ENCODE measurements at places on chromosomes 5 and 9. TPM values are rescaled to one million over a fixed set of nuclear protein-coding genes. Genes with fewer than 3 reads are reported as not detected.
A peak's percentile ranks its signal among the peaks of the same experiment; 100 is the strongest.

GRCh38 chr9:32716955-32717543 is 66.3 kb upstream of the TMEM215 start:
- DNase-seq, result no peak

DNA sequence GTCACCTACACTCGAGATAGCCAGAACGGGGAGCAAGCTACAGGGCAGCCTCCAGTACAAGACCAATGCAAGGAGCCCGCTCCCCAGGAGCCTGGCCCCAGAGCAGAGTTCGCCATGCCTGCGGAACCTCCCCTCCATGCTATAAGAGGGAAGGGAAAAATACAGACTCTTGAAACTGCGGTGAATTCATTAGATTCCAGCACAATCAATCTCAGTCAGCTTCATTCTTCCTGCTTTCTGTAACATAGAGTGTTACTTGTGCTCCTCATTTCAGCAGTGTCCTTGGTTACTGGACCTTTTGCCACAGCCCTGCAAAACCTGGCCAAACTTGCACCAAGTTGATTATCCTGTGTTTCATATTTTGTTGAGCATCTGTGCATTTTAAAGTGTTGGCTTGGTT is 22.2 kb upstream of the CREBRF start:
- no peak for DNase-seq

DNA sequence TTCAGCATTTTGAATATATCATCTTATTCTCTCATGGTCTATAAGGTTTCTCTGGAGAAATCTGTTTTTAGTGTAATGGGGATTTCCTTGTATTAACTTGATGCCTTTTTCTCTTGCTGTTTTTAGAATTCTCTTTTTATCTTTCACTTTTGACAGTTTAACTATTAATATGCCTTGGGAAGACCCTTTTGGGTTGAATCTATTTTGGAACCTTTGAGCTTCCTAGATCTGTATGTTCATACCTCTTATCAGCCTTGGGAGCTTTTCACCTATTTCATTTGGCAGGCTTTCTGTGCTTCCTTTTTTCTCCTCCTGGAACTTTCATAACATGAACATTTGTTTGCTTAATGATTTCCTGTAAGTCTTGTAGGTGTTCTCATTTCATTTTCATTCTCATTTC is 22.2 kb downstream of the RCL1 start:
- no peak for DNase-seq

GRCh38 chr5:78972654-78973428 is 12.3 kb downstream of the ARSB start:
- DNase-seq, result peak; percentile 68

- DNase-seq, result no peak
Measured at GRCh38 chr5:77912721-77913120, 136.6 kb upstream of the TBCA start.

- DNase-seq, result no peak
Measured at GRCh38 chr9:36315283-36315682, 57.0 kb upstream of the GNE start.

DNA sequence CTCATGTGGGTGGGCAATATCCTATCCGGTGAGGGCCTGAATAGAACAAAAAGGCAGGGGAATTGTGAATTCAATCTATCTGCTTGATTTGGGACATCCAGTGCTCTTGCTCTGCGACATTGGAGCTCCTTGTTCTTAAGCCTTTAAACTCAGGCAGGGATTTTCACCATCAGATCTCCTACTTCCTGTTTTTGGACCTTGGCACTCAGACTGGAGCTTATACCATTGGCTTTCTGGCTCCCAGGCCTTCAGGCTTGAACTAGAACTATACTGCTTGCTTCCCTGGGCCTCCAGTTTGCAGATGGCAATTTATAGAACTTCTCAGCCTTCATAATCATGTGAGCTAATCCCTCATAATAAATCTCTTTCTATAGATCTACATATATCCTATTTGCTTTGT is 134.3 kb upstream of the CLINT1 start:
- no peak for DNase-seq

- DNase-seq, result no peak
Measured at GRCh38 chr9:38126730-38127129, 57.7 kb upstream of the SHB start.

DNA sequence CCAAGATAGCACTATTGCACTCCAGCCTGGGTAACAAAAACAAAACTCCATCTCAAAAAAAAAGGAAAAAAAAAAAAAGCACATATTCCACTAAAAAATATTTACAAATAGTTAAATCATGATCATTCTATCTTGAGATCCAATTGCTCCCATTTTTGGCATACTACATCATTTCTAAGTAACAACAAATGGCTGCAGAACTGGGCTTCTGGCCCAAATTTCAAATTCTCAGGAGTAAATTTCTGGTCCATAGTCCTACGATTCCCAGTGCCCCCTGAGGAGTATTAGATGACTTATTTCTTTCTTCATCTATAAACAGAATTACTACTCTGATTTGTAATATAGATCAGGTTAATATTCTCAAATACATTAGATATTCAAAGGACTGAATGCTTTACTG is 62.1 kb downstream of the CEMIP2 start:
- no peak for DNase-seq

DNA sequence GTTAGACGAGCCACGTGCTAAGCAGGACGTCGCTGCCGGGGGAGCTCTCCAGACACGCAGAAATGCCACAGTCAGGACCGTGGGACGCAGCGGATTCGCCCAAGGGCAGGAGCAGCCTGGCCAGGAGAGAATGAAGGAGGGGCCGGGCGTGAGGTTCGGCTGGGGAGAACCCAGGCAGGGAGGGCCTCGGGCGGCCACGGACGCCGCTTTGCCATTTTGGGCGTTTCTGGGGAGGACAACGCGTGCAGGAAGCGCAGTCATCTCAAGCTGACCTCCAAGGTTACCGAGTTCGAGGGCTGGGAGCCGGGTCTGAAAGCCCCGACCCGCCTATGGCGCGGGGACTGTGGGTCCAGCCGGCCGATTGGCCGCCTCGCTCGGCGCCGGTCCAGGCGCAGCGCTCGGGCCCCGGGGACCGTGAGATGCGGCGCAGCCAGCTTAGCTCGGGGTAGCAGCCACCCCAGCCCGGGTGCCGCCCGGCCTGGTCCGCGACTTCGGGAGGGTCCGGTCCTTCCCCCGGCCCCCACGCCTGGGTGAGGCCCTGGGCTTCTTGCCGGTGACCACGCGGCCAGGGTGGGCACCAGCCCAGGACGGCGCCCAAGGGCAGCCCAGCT is 760 bp upstream of the MAN1B1 start:
- no peak for DNase-seq

- no peak for DNase-seq
Measured at GRCh38 chr5:72179816-72180440, 72.7 kb downstream of the MAP1B start.

GRCh38 chr5:176548967-176549444 is at the start of gene CDHR2:
Gene CDHR2 (plus strand): TSS chr5:176549342. CDS start chr5:176565353, 16,011 bp downstream.
- no peak for DNase-seq

DNA sequence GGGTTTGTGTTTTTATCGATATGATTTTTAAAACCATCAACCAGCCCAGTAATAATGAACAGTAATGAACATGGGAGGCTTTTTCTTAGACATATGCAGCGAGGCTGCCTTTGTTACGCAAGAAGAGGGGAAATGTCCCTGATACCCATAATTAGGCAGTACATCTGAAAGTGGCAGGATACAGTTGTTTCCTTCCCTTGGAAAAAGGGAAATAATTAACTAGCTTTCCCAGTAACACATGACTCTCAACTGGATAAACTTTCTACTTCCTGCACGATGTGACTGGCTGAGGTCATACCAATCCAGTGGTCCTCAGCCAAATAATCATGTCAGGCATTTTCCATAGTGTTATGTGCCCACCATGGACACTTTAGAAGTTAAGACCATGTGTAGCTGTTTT is 431.6 kb upstream of the C9orf72 start:
- DNase-seq, result no peak

DNA sequence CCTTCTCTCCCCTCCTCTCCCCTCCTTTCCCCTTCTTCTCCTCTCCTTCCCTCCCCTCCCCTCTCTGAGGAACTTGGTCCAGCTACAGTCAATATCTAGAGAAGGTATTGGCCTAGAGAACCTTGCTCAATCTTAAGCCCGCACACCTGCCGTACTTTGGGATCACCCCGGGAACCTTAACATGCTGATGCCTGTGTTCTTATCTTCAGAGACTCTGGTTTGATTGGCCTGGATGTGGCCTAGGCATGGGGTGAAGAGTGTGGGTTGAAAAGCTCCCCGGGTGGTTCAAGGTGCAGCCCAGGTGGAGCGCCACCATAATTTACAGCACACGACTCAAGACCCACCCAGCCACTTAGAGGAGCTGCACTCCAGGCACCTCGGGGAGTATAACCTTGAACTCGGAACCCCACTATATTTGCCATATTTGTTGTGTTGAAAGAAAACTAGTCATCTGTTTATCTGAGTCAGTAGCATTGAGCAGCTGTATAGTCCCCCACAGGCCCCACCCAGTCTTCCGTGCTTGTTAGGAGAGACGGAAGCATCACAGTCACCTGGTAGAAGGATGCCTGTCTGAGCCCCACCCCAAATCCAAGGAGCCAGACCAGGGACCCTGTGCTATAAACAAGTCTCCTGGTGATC is 14.4 kb upstream of the PHF19 start:
- no peak for DNase-seq

DNA sequence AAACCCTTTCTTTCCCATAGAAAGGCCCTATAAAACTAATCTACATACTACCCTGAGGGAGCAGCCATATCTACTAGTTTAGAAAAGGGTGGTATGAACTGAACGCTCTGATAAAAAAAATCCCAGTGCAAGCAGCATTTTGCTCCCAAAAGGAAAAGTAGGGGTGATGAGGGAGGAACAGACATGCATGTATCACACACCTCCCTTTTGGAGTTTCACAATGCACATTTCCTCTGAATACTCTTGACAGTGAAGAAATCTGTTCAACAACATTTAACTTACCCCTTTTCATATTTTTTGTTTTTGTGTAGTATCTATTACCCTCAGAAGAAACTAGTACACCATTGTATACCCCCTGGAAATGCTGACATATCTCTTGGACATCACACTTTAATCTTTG is 411.4 kb downstream of the MAT2B start:
- no peak for DNase-seq

GRCh38 chr9:114811301-114811700 is 5.5 kb upstream of the TNFSF15 start:
- no peak for DNase-seq

PRRT1B gene
- 1.5 TPM for polyA plus RNA-seq

MAMDC2 gene
- polyA plus RNA-seq, result 7.3 TPM

WHRN gene
- 11.0 TPM for polyA plus RNA-seq

RNF224 gene
- 13.8 TPM for polyA plus RNA-seq

GARIN3 gene
- not detected for polyA plus RNA-seq

PLCXD3 gene
- 0.46 TPM for polyA plus RNA-seq

WDR38 gene
- polyA plus RNA-seq, result 0.59 TPM

FOXE1 gene
- polyA plus RNA-seq, result 0.03 TPM

SLC6A18 gene
- polyA plus RNA-seq, result 0.26 TPM

EHMT1 gene
- polyA plus RNA-seq, result 82.8 TPM

PCDHGA4 gene
- polyA plus RNA-seq, result 2.4 TPM
